ENCODE measurements at places on chromosomes 1 and 21.

GRCh38 chr1:33497410-33497809, 25.0 kb downstream of the ZSCAN20 start:
- no peak for DNase-seq

DNA sequence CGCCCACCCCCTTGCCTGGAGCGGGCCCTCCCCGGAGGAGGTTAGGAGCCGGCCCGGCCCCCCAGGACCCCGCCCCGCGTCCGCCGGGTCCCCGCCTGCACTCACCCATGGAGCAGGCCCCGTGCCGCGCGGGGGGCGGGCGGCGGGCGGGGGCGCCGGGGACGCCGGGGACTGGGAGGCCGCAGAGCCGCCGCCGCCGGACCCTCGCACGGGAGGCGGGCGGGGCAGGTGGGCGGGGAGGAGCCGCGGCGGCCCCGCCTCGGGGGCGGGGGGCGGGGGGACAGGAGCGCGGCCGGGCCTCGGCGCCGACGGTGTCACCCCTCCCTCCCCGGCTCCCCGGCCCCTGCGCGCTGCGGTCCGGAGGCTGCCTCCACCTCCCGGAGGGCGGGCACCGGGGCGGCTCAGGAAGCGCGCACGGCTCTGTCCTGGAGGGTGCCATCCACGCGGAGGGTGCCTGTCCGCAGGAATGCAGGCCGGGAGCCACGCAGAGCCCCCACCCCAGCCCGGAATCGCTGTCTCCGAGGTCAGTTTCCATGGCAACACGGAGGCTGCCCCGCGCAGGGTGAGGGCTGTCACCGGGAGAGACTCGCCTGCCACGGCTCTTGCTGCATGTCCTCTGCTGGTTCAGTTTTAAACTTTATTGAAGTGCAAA, 5.9 kb upstream of the PLEKHG5 start:
- no peak for DNase-seq

DNA sequence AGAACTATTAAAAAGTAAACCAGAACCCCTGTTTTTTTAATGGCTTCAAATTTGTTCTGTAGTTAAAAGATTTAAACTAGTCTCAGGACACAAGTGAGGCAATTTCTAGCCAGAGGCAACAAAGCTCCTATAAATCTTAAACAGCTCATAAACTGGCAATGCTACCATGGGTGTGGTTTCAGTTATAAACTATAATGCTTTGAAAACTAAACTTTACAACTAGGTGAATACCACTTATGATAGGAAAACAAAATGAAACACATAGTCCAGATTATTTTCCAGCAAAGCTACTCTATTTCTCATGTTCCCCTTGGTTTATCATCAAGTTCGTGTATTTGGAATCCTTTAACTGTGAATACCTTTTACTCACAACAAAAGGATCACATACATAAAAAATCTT, 282.5 kb downstream of the VAV3 start:
- no peak for DNase-seq

GRCh38 chr21:16047904-16048303, 318.1 kb downstream of the USP25 start:
- no peak for DNase-seq

DNA sequence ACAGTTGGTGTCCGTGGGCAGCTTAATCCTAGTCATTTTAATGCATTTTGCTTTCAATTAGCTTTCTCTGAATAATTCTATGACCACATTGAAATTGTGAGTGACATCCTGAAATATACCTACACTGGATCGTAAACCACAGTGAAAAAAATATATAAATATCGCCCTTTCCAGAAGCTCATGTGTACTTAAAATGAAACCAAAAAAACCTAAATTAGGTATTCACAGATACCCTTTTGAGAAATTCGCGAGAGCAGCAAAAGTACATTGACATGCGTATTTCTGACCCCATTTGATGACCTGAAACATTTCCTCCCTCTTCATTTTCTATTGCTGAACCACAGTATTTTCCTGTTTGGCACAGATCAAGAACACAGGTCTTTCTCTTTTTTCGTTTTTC, 253.8 kb downstream of the LTN1 start:
- DNase-seq: no peak

GRCh38 chr1:85049735-85050166, 1.5 kb upstream of the MCOLN3 start:
- DNase-seq: no peak

DNA sequence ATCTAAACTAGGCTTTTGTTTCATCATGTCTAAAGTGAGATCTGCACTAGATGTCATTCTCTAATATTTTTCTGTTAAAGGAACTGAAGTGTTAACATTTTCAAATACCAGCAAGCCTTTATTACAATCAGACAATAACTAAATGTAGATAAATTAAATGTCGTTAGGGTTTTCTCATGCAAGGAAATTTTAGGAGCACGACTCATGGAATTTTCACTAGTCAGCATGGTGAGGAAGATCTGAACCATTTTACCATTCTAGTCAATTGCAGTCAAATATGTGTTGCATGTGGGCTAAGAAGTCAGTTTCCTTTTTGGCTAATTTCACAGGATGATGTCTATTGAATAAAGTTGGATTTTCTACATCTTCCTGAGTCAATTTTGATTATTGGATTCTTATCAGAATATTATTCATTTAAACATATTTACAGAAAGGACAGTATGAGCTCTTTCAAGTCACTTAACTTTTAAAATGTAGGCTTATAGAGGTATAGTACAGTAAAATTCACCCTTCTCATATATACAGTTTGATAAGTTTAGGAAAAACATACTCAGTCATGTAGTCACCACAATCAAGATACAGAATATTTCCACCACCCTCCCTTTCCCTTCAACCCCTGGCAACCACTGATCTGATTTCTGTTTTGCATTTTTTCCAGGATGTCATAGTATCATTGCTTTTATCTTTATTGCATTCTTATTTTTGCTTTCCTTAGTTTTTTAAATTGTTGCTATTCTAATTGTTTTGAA, 9.2 kb downstream of the GCSAML start:
- no peak for DNase-seq

GRCh38 chr1:89487972-89488371, 36.7 kb upstream of the LRRC8B start:
- DNase-seq: no peak

DNA sequence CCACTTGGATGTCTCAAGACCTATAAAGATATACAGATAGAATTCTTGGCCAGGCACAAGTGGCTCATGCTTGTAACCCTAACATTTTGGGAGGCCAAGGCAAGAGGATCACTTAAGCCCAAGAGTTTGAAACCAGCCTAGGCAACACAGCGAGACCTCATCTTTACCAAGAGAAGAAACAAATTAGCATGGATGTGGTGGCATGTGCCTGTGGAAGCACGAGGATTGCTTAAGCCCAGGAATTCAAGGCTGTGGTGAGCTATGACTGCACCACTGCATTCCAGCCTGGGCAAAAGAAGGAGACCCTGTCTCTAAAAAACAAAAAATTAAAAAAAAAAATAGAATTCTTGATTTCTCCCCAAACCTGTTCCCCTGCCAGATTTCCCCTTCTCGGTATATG, 8.3 kb downstream of the ASAP3 start:
- DNase-seq: no peak

GRCh38 chr1:87154384-87154783, 174.3 kb upstream of the LMO4 start:
- no peak for DNase-seq

DNA sequence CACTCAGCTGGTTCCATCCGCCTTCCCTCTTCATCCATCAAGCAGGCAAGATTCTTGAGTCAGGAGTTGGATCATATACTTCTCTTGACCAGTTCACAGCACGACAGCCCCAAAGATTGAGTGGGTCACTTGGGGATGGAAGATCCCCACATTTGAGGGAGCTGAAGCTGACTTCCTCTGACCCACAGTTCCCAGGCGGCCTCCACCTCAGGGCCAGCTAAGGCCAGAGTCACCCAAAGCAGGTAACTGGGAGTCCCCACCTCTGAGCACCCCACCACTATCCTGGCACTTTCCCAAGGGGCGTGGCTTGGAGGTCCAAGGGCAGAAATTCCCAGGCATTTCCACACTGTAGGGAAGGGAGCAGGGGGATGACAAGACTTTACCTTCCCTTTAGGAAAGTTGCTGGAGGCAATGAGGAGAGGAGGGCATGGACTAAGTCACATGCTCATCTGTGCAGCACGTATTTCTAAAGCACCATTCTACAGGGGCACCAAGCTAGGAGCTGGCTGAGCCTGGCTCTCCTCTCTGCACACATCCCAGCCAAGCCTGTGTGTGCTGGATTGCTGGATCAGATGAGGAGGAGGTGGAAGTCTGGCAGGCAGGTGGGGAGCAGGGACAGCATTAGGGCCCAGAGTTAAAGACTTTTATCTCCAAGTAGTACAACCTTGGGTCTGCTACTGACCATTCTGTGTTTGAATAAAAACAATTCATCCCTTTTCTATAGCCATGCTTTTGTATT, 1.3 kb upstream of the RD3 start:
- no peak for DNase-seq
